Muscle of leg (tissue), 16 donors: ENCODE measurements at places on chromosomes 2 and 18. TPM values are rescaled to one million over a fixed set of nuclear protein-coding genes. Genes with fewer than 3 reads are reported as not detected.
A peak's percentile ranks its signal among the peaks of the same experiment; 100 is the strongest.

The RESP18 gene
- not detected for polyA plus RNA-seq

The PNO1 gene
- polyA plus RNA-seq = 16.8 TPM

DNA sequence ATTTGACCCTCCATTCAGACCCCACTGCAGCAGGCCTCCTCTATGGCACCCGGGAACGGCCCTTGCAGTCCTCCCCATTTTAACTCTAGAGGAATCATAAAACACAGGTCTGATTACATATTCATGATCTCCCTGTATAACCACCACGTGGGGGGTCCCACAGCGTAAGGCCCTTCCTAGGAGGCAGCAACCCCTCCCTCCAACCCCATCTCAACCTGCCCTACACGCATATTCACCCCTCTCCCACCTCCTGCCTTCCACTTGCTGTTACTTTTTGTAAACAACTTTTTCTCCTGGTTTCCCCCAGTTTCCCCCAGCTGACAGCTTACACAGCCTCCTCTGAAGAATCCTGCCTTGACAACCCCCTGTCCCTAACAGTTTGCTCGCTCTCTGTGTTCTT lies 85.1 kb upstream of the FOXI3 start:
- DNase-seq = no peak

The OR6B2 gene
- not detected for polyA plus RNA-seq

GRCh38 chr2:219082332-219082958 lies 21.7 kb upstream of the IHH start:
- DNase-seq = no peak

DNA sequence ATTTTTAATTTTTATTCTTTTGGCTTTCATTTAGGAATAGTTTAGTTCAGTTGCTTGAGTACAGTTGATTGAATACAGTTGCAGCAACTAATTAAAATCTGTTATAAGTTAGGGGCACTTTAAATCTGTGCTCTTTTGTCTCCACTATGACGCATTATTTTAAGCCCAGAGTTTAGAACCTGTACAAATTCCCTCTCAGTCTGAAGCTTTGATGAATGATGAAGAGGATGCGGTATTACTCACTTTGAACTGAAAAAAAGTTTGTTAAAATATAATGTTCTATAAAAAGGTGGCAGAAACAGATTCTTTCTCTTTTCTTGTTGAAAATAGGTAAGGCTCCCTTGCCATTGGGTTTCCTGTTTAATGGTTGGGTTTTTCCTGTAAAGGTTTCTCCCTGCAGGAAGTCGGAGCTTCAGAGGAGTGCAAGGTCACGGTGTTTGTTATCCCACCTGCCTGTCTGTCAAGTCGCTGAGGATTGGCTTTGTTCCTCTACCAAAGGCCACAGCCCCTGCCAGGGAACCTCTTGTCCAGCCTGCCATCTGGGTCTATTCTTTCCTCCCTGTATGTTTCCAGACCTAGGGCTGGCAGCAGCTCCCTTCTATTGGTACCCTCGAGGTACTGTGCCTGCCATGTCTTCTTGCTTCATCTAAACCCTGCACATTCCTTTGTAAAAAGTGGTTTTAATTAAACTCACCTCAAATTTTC lies 43.8 kb upstream of the FN1 start:
- no peak for DNase-seq

GRCh38 chr2:132446444-132446843 lies 29.8 kb downstream of the GPR39 start:
- no peak for DNase-seq

GRCh38 chr18:7953095-7953958 lies 386.2 kb downstream of the PTPRM start:
- DNase-seq = no peak

GRCh38 chr2:170142502-170142901 lies 35.4 kb upstream of the MYO3B start:
- no peak for DNase-seq

- DNase-seq = no peak
Measured at GRCh38 chr2:172177996-172178395, 75.3 kb upstream of the DLX2 start.

The PRKAG3 gene
- polyA plus RNA-seq = 9.9 TPM

The TRPM8 gene
- polyA plus RNA-seq = not detected

GRCh38 chr2:1563943-1564891 lies 151.0 kb downstream of the TPO start:
- peak; percentile 71 for DNase-seq
